Fibroblast of the aortic adventitia (primary cell): ENCODE measurements at places on chromosomes 7 and 10.

DNA sequence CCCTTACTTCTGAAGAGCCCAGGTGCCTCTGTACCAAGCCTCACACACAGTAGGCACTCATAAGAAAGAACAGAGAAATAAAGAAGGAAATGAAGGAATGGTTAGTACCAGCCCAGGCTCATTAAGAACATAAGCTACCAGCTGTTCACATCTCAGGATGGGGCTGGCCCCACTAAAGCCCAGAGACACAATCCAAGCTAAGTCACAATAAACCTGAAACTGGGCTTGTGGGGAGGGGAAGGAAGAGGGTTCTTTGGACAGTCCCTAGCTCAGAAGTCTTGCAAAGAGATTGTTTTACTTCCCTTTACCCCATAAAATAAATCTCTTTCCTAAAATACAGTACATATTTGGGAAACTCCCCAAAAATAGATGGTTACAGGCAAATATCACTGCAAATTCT, 24.3 kb downstream of the FBXW4 start:
- no peak for DNase-seq

DNA sequence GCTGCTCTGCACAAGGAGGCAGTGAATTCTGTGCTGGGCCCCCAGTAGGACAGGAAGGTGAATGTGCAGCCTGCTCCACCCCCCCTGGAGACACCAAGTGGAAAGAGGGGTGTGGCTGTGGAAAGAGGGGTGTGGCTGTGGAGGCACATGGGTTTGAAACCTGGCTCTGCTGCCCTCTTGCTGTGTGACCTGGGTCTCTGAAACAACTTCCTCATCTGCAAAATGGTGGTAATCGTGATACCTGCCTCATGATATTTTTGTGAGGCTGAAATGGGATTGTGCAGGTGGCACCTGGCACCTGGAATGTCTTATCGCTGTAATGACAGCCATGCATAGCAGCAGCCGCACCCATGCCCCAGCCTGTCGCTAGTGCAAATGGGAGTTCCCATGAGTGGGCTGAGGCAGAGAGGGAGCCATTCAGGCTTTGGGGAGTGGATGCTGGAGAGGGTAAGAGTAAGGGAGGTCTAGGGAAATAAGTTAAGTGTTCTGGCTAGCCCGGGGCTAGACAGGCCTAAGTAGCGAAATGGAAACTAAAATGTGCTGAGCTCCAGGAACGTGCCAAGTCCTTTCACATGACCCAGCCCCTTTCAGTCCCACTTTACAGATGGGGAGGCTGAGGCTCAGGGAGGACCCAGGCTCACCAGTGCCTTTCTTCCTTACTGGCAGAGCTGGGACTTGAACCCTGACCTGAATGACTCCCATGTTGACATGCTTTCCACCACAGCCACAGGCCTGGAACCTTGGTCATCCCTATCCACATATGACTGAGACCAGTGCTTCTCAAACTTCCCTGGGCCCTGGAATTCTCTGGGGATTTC, 35.0 kb downstream of the C10orf105 start:
- DNase-seq: no peak

DNA sequence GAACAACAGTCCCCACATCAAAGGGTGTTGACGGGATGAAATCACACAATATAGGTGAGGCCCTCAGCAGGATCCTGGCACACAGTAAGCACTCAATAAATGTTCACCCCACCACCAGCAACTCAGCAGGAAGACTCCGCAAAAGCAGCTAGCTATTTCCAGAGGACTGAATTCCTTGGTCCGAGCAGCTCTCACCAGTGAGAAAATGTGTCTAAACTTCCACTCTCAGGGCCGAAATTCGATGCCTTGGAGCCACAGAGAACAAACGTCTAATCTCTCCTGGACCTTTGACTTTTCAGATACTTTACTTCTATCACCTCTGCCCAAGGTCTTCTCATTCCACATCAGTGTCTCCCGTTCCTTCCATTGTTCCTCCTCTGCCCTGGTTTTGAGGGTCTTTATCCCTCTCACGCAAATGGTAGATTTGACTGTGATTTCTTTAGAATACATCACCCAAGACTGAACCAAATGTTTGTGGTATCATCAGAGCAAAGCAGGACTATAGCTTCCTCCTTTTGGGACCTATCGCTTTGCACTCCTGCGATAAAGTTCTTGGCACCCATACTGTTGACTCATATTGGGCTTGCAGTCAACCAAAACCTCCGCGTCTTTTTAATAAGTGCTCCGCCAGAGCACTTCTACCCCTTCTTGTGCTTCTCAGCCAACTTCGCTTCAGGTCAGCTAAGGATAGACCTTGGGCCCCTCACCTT, 903 bp upstream of the NT5C2 start:
- peak; percentile 96 for DNase-seq

GRCh38 chr10:54139819-54140428, 661.1 kb downstream of the PCDH15 start:
- no peak for DNase-seq

- no peak for DNase-seq
Measured at GRCh38 chr7:5083311-5083711, 37.7 kb downstream of the RBAK start.

- DNase-seq: no peak
Measured at GRCh38 chr10:79542626-79543025, 17.6 kb downstream of the SFTPA2 start.

DNA sequence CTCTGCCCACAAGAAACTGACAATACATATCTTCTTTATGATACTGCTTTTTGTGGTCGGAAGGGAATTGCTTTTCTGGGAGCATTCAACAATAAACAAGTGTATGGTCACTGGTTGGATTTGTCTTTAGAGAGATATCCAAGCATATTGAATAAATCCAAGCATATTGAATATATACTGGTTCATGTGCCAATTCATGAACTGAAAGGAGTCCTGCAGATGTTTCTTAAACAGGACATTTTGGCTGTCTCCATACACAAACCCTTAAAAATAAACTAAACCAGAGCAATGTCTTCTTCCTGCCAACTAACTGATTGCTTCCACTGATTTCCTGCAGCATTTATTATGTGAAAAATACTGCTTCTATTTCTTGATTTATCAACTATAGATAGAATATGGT, 173.9 kb downstream of the FOXP2 start:
- no peak for DNase-seq
